Occipital lobe (tissue), 3 donors: ENCODE measurements at places on chromosomes 5 and 9. TPM values are rescaled to one million over a fixed set of nuclear protein-coding genes. Genes with fewer than 3 reads are reported as not detected.

TRAF1 gene
- total RNA-seq = 2.5 TPM

DNA sequence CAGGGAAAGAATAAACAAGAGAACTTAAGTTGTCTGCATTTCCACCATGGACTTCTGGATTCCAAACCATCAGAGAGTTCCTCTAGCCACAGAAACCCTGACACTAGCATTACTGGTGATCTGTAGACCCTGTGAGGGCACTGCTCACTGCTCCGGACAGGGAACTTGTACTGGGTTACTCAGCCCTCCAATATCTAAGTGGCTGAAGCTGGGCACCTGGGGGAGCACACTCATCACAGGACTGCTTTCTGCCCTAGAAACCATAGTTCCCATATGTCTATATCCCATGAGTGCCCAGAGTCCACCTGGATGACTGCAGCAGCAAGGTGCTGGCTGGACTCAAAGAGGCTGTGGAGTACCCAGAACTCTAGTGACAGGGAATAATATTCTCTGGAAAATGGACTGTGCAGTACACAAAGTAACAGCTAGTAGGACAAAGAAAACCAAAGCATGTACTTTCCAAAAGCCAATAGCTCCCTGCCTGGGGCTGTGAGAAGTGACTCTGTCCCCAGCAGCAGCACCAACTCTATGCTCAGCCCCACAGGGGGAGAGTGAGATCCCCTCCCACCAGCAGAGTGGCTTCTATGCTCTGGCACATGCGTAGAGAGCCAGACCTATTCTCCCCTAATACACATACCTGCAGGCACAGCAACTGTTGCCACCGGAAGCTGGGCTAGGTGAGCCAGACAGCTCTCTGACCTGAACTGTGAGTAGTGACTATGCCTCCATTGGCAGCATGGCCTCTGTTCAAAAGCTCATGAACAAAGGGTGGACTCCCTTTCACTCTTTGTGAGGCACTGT is 472.9 kb upstream of the FTMT start:
- DNase-seq = no peak

DNA sequence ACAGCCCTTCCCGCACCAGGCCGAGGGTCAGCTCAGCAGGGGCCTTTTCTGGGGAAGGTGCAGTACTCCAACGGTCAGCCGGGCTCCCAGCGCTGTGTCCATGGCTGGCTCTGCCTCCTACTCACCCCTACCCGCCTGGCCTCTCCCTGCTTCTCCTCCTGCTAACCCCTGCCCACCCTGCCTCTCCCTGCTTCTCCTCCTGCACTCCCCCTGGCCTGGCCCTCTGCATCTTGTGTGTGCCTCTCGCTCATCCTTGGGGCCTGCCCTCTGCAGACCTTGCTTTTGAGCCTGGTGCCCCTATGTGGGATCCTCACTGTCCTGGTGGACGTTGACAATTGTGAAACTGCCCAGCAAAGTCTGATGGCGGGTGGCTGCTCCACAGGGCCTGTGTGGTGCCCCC is 274.6 kb upstream of the IRX2 start:
- no peak for DNase-seq

KIF27 gene
- total RNA-seq = 17.3 TPM

DNA sequence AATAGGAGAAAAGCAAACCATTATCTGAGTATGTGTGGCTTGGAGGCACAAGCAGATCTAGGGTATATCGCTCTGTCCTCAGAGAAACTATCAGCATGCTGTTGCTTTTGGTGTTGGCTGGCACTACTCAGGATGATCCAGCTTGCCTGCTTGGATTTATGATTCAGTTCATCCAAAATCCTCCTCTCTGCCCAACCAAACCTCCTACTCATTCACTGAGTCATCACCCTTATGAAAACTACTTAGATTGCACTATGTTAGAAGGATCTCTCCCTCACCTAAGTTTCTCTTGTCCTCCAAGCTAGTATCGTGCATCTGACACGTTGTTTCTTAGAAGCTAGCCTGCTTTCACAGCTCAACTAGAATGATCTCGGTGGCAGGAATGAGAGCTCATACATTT is 14.2 kb upstream of the ZBED3 start:
- DNase-seq = peak; percentile 14

DNA sequence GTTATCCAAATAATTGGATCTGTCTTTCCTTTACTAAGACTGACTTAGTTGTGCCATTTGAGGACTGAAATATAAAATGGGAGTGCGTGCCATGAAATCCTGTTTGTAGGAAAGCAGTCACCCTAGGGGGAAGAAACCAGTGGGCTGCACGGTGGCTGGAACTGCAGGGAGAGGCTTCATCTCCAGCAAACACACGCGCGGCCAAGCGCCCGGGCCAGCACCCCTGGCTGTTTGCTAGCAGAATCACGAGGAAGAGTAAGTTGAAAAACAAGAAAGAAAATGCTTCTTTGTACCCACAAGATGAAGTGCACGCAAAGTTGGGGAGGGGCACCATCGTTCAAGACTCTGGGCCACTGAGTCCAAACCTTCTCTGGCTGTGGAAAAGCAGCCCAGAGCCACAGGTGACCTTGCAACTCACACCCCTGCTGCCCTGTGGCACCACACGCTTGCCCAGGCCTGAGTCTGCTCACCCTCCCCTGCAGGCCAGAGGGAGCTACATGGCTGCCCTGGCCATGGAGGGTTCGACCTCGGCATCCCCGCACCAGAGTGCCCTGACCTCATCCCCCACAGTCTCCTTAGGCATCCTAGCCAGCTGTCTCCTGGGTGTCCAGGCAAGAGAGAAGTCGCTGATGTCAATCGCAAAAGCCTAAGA is 55.2 kb downstream of the IRX2 start:
- no peak for DNase-seq

DNA sequence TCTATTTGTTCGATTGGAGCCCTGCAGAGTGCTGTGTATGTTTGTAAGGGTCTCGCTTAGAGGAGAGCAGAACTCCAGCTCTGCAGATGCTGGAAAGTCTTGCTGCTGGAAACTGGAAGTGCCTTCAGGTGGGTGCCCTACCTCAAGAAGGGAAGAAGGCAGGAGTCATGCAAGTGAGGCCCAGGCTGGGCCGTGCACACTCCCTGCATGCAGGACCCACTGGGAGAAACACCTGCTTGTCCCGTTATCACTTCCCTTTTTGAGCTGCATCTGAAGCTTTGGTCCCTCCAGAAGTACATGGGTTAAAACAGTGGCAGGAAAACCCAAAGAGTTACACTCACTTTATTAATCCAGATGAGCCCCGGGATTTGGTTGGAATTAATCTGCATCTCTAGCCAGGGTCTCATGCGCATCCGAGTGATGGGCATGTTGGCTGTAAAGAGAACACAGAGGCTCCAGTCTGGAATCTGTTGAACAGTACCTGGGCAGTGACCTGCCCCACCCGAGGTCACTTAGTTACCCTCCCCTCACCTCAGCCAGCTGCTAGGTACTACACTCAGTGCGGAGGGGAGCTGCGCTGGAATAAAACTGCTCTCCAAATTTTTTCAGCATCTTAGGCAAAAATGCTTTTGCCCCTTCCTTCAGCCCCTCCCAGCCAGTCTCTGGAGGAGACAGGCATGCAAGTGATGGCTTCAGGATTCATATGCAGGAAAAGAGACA is 1.4 kb downstream of the IRF1 start:
- DNase-seq = no peak

- DNase-seq = no peak
These were observed 825 bp upstream of the TOR4A start for GRCh38 chr9:137276473-137277328.

DNA sequence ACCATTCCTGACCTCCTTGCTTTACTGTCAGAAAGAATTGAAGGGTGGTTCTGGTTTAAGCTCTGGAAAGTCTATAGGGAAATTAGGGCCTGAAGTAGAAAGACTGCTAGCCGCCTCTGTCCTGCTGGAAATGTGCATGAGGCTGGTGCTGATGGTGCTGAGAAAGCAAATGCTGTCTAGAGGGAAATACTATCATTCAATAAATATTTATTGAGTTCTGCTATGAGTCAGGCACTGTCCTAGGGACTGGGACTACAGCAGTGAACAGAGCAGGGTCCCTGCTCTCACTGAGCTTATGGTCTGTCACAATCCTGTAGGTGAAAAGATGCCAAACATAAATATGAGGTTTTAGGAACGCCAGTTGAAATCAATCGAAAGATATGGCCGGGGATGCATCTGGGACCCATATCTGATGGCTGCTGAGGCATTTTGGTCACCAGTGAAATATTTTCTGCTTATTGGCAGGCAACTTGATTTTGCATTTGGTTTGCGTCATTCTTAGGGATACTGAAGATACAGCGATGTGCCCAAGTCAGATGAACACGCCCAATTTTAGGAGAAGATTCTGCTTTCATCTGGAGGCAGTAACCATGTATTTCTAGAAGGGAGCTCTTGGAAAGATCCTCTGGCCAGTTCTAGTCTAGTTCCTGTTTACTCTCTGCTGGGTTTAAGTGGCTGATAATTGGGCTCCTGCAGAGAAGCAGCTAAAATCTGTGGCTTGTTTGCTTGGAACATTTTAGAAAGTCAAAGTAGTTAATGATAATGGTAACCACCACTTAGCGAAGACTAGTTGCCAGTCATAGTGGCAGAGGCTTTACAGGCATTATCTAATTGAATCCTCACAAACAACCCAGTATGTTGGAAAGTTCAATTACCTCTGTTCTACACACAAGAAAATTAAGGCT is 73.3 kb downstream of the INSYN2B start:
- DNase-seq = no peak

TMEM215 gene
- 1.1 TPM for total RNA-seq
